ENCODE measurements at places on chromosomes 16 and 17.

GRCh38 chr17:73228748-73229236 is 32.9 kb downstream of the CPSF4L start:
- DNase-seq: no peak

DNA sequence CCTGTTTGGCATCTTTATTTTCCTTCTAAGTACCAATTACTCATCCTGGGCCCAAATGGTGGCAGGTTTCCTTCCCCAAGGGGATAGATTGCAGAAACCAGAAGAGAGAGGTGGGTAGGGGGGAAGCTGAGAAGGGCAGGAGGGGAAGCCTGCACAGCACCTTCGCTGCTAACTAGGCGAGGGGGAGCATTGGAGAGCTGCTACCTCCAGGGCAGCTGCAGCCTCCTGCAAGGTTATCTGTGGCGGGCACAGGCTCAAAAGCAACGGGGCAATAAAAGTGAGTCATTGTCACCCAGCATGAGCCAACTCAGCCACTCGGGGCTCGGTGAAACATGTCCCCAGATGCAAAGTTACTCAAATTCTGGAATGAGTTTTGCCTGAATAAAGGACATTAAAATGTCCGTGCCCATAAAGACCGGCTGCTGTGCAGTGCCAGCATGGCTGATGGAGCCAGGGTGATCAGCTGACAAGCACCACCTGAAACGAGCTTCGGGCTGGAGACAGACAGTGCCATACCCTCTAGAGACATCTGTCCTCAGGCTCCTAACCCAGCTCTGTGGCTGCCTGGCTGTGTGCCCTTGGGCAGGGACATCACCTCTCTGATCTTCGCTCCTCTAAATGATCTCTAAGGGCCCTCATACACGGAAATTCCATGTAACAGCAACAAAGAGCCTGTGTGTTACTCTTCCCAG is 68.1 kb upstream of the GRIN2A start:
- DNase-seq: no peak

DNA sequence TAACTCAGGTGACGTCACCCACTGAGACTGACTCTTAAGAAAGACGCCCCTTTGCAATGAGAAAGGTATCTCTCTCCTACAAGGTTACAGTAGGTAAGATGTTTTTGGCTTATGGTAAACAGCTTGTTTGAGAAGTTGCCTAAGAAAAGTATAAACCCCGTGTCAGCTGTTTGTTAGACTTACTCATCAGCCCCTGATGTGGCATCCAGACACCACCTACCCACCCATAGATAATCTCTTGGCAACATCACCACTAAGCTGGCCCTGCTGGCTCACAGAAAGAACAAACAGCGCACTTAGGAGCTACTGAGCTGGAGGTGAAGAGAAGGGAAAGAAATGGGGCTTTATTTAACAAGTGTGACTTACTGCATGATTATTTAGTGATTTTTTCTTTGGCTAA is 121.0 kb downstream of the PARN start:
- DNase-seq: no peak

DNA sequence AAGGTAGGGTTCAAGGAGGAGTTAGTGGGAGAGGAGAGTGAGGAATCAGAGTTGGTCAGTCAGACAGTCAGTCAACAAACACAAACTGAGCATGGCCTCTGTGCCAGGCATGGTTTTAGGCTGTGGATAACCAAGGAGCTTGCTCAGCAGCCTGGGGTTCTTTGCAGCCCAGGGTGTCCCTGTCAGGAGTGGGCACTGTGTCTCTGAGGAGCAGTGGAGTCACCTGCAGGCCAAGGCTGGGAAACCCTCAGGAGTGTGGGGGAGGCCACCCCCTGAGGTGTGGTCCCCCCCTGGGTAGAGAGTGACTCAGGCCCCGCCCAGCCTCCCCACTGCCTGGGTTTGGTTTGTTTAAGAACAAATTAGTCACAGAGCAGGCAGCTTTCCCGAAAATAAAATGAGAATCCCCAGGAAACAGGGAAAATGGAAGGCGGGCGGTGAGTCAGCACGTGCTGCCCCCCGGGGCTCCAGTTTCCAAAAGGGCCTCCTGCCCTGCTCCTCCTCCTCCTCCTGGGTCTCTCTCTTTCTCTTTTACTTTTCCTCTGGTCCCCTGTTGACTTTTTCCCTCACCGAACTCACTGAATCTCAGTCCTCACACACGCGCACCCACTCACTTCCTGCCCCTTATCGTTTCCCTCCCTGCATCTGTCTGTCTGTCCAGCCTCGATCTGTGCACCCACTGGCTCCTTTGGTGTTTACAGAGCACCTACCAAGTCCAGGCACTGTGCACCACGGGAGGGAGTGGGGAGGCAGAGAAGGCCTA is 44.3 kb downstream of the SOCS3 start:
- DNase-seq: no peak

DNA sequence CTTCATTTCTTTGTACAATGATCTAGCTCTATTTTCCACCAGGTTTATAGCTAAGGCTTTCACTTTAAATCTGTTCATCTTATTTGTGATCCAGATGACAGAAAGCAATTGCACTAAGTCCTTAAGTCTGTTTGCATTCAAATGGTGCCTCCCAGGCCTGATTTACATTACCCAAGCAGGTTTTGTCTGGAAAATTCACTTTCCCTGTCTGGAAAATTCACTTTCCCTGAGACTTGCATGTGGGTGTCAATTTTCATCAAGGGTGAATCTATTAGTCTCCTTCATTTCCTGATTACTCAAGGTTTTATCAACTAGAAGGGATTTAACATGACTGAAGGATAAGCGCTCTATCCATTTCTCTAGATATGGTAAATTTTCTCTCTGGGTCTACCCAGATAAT is 1480.2 kb upstream of the GOT2 start:
- no peak for DNase-seq

- DNase-seq: no peak
Observed at GRCh38 chr17:67390006-67390645, 13.0 kb downstream of the PITPNC1 start.

Data from NCI-H1436 (cell line).